Fibroblast of skin of right quadriceps (primary cell): ENCODE measurements at places on chromosomes 12 and 14.

DNA sequence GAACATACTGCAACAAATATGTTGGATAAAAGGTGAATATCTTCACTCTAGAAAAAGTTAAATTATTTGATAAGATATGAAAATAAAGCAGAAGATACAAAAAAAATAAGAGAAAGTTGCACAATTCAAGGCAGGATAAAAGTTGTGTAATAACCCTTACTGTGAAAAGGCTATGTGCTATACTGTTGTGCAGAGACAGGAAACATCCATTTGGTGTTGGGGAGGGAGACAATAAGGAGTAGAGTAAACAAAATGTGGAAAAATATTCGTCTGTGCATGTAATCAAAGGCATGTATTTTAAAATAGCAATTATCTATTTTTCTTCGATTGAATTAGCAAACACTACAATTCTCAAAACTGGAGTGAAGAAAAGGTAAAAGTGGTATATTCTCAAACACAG, 34.8 kb downstream of the PTHLH start:
- no peak for DNase-seq

DNA sequence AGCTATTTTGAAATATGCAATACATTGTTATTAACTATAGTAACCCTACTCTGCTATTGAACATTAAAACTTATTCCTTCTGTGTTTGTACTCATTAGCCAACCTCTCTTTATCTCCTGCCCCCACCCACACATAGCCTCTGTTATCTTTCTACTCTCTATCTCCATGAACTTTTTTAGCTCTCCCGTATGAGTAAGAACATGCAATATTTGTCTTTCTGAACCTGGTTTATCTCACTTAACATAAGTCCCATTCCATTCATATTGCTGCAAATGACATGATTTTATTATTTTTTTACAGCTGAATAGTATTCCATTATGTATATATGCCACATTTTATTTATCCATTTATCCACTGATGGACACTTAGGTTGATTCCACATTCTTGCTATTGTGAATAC, 79.0 kb upstream of the AMIGO2 start:
- no peak for DNase-seq

DNA sequence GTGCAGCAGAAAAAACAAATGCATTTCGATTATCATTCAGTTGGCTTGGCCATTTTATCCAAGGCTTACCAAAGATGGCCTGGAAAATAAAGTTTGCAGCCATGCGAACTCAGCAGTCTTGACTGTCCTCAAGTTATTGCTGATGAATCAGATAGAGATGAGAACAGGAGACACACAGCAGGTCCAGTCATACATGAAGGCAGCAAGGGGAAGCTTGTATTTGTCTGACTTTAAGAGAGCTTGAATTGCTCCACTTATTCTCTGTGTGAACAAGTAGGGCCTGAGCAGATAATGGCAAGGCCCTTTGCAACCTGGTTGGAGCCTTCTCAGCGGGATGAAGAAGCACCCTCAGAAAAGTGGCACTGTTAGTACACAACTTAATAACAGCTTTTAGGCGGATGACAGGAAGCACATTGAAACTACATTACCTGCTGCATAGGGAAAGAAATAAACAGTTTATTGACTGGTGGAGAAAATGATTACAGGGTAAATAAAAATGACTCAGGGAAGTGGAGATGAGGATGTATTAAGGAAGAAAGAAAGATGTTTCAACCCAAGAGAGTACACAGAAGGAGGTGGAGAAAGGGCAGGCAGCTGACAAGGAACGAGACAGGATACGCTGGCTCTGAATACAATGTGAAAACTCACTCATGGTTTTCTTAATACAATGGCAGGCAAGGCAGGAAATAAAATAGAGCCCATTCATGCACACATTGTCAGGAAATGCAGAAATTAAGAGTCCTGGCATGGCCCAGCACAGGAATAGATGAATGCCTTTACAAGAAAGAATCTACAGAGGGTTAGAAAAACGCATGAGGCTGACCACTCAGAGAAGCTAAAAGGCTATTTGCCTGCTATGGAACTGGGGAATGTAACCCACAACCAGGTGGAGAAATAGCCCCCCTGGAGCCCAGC, 128.4 kb downstream of the GALC start:
- no peak for DNase-seq

- no peak for DNase-seq
Measured at GRCh38 chr14:103891667-103892215, 36.5 kb upstream of the TDRD9 start.

DNA sequence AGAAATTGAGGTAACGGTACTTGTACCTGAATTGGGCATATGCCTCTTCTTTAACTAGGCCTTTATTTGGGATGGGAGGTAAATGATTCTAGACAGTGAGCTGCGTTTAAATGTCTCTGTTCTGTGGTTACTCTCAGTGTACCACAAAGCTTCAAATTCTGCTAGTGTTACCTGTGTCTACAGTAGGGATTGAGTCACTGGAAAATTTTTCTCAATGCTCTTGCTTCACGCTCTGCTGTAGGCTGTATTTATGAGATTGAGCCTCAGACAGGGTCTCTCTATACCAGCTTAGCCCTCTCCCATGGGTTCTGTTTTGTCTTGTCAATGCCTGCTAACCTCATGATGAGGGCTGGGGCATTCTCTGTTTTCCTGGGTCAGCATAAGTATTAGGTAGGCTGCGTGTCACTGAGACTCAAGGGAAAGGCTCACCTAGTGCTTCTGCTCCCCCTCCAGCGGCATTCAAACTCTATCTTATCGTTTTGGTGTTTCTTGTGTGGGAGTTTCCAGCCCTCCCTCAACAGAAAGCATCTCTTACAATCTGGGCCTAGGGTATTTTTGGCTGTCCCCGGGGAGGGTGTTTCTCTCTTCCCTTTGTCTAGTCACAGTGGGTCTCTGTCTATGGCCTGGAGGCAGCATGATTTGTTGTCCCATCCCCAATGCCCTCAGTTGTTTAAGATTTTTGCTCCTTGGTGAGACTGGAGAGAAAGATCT, 285.8 kb downstream of the ADGRD1 start:
- DNase-seq: no peak

GRCh38 chr14:60648934-60649874, at the start of gene SIX1:
Gene SIX1, minus strand, starts transcription at chr14:60649477. Its CDS starts 288 bp downstream, at chr14:60649189.
- peak; percentile 92 for DNase-seq

DNA sequence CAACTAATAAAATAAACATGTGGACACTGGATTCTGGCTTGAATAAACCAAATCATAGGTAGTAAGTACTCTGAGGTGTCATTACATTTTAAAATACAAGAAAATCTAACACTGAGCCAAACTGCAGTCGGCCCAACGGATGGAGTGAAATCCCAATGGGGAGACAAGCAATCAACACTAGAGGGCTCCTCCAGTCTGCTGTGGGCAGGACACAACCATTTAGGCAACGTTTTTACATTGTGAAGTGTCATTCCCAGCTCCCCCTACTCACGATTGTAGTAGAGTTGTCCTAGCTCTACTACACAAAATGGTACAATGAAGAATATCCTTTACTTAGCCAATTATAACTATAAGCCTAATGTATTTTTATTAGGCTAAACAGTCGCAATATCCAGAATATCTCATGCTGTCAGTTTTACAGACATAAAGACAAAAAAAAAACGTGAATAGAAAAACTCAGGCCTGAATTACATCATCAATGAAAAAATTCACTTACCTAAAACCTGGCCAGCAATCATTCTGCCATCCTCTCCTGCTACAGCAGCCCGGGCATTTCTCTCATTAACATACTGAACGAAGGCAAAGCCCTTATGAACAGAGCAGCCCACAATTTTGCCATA, 35.7 kb downstream of the HNRNPC start:
- DNase-seq: no peak

- no peak for DNase-seq
Measured at GRCh38 chr14:93056840-93057585, 58.7 kb downstream of the ITPK1 start.

DNA sequence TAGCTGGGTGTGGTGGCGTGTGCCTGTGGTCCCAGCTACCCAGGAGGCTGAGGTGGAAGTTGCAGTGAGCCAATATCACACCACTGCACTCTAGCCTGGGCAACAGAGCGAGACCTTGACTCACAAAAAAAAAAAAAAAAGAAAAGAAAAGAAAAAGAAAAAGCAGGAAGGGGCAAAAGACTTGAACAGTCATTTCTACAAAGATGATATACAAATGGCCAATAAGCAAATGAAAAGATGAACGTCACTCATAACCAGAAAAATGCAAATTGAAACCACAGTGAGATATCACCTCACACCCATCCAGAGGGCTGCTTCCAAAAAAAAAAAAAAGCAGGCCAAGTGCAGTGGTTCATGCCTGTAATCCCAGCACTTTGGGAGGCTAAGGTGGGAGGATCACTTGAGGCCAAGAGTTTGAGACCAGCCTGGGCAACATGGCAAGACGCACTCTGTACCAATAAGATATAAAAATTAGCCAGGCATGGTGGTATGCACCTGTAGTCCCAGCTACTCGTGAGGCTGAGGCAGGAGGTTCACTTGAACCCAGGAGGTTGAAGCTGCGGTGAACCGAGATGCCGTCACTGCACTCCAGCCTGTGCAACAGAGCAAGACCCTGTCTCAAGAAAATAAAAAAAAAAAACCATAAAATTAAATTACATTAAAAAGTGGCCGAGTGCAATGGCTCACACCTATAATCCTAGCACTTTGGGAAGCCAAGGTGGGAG, 20.5 kb downstream of the UBC start:
- DNase-seq: no peak

DNA sequence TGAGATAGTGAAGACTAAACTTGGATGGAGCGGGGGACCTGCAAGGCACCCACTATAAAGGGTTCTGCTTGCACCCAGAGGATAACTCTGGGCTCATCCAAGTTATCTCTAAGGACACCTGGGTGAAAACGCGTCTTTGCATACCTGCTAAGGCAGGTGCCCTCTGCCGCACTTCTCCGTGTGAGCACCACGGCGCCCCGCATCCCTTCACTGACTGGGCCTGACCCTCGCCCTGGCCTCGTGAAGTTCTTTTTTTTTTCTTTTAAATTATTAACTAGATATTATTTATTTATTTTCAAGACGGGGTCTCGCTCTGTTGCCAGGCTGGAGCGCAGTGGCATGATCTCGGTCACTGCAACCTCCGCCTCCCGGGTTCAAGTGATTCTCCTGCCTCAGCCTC, 20.0 kb upstream of the APOF start:
- DNase-seq: no peak

- DNase-seq: no peak
Measured at GRCh38 chr14:99784508-99784907, 8.7 kb upstream of the EML1 start.

GRCh38 chr12:116958402-116959197, 47.9 kb downstream of the FBXW8 start:
- peak; percentile 23 for DNase-seq

DNA sequence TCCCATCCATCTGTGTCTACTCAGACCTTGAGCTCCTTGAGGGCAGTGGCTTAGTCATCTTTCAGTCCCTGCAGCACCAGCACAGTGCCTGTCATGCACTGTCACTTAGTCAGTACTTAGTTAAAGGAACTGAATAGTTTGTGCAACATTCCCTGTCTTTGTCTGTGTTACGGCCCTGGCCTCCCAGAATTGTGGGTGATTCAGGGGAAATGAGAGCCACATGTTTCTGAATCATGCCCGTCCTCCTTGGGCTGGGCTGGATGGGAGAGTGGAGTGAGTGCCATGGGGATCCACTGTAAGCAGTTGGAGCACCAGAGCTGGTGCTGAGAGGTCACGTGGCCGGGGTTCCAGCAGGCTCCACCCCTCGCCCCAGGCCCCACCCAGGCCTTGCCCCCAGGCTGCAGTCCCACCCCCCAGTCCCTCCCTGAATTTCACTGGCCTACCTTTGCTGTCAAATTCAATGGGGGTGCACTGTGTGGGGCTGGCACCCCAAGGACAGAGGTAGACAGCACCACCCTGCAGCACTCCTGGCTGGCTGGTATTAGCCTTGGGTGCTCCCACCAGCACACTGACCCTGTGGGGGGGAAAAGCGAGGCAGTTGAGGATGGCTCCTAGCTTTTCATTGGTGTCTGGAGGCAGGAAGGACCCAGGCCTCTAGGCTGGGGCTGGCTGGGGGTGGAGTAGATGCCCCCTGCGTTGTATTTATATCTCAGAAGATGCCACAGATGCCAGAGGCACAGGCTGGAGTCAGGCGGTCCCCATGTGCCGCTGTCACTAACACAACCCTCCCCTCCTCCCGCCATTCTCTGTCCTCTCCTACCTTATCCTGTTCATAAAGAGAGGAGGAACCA, 7.5 kb downstream of the ITGA5 start:
- DNase-seq: peak; percentile 99

DNA sequence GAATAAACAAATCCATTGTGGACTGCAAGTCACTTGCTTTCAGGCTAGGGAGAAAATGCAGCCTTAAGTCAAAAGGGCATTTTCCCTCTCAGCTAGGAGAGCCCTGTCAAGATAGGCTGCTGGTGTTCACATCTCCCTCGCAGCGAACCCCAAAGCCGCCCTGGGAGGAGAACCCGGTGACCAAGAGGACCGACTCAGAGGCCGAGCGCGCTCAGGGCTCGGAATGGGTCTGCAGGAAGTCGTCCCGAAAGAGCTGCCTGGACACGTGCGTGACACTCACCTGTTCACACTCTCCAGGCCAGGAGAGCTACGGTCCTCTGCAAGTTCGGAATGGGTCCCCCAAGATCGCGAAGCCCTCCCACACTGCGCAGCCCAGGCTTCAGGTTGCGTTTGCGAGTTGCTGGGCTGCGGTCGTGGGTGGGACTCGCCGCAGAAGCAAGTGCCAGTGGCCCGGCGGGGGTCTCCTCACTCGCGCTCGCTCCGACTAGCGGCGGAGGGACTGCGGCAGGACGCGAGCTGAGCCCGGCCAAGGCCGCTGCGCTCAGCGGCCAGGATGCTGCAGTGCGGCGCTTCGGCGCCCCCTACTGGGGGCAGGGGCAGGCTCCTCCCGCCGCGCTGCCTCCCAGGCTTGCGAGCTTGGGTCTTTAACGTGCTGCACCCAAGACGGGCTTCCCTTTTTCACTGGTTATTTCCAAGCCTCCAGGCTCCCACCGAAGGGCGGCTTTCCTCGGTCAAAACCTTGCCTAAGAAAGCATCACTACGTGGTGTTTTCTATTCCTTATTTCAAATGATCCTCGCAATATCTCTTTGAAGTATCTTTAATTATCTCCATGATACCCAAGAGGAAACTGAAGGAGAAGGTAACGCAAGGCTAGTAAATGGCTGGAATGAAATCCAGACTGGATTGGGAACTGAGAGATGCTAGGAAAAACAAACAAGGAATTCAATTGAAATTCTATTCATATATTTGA, at the start of gene RERG:
Gene RERG (minus strand): TSS at position 503 of the 971 bp plus-strand sequence. CDS start 3,928 bp downstream, outside the sequence.
- DNase-seq: peak; percentile 63

- peak; percentile 7 for DNase-seq
Measured at GRCh38 chr14:80269353-80269925, 58.1 kb upstream of the DIO2 start.

DNA sequence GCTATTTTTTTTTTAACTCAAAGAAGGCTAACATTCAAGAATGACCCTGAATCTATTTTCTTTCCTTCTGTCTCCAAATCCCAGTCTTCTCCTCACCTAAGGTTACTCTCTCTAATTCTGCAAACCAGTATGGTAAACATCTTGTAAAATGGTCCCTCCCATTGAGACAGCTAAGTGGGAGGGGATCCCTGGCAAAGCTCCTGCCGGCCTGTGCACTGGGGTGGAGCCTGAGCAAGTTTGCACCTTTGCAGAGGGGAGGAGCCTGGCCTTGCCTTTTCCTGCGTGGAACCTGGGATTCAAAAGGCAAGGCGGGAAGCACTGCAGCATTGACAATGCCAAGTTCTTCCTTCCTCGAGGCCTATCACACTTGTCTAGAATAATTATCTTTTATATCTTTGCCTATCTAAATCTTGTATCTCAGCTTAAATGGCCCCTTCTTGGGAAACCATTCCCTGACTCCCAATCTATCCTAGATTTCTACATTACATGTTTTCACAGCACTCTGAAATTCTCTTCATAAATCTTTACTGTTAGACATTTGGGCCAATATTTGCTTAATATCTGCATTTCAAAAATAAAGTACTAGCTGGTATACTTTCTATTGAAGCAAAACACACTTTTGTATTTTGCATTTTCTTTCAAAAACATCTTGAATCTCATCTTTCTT, 83.0 kb downstream of the EPS8 start:
- no peak for DNase-seq
